ENCODE measurements at places on chromosomes 5 and 9.
A peak's percentile ranks its signal among the peaks of the same experiment; 100 is the strongest.

DNA sequence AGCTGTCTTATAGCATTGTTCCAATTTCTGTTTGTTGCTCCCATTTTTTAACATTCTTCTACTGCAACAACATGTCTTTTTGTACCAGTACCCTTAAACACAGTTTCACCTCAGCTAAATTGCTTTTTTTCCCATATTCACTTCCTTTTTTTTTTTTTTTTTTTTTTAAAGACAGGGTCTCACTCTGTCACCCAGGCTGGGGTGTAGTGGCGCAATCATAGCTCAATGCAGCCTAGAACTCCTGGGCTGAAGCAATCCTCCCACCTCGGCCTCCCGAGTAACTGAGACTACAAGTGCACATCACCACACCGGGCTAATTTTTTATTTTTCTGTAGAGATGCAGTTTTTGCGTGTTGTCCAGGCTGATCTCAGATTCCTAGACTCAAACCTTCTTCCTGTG lies 161.3 kb downstream of the NIPBL start:
- no peak for DNase-seq

- no peak for DNase-seq
Measured at GRCh38 chr5:112346411-112347044, 72.5 kb downstream of the EPB41L4A start.

- DNase-seq, result no peak
Measured at GRCh38 chr5:151066920-151067319, 13.9 kb downstream of the TNIP1 start.

- peak; percentile 76 for DNase-seq
Measured at GRCh38 chr9:36039696-36040095, 3.0 kb downstream of the RECK start.

GRCh38 chr9:117929868-117930267 lies 225.7 kb downstream of the TLR4 start:
- peak; percentile 41 for DNase-seq

GRCh38 chr5:89179731-89180130 lies 296.7 kb upstream of the MEF2C start:
- DNase-seq, result no peak

DNA sequence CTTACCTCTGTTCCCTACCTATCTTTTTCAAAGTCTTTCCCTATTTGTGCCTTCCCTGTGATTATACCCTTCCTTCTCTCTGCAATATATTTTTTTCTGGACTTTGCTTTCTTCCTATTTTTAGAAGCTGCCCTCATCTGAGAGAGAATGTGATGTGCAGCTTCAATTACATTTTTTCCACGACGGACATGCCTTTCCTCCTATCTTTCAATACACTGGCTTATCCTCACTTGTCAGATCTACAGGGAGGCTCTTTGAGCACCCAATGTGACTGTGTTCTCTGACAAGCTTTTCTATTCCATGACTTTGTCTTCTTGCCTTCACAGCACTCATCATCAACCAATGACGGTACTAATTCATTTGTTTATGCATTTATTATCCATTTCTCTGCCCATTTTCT lies 227.9 kb upstream of the CLINT1 start:
- no peak for DNase-seq

DNA sequence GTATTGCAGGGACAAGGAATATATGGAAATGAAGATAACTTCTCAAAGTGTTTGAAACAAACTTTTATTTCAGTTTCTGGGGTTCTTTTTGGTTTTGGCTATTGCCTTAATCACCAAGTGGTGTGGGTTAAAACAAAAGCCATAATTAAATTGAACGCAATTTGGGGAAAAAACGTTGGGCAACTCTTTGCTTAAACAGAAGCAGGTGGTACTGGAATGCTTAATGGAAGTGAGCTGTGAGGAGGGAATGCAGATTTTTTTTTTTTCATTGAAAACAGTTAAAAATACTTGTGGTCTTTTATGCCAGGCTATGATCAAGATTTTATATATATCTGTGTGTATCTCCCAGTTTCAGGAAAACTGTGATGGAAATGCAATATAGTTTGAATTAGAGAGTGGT lies 195.7 kb upstream of the TUT7 start:
- DNase-seq, result peak; percentile 58

GRCh38 chr5:141121985-141122384 lies 367 bp downstream of the PCDHB4 start:
- DNase-seq, result no peak

DNA sequence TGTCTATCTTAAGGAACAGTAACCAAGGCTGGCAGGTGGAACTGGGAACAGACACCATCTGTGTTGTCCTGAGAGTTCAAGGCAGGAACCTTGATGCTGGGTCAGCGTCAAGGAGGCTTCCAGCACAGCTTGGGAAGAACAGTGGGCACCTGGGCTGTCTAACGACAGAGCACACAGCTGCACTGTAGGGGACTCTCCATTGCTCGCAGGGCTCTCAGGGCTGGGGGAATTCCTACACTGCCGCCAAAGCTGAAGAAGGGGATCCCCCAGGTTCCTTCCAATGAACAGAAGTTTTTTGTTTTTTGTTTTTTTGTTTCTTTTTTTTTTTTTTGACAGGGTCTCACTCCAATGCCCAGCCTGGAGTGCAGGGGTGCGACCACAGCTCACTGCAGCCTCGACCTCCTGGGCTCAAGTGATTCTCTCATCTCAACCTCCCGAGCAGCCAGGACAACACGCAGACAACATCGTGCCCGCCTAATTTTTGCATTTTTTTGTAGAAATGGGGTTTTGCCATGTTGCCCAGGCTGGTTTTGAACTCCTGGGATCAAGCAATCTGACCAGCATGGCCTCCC lies 81.9 kb downstream of the PTPN3 start:
- DNase-seq, result no peak

- DNase-seq, result no peak
Measured at GRCh38 chr9:17594961-17595360, 16.1 kb downstream of the SH3GL2 start.

- DNase-seq, result peak; percentile 94
Measured at GRCh38 chr5:96934708-96935558, 947 bp upstream of the LNPEP start.

DNA sequence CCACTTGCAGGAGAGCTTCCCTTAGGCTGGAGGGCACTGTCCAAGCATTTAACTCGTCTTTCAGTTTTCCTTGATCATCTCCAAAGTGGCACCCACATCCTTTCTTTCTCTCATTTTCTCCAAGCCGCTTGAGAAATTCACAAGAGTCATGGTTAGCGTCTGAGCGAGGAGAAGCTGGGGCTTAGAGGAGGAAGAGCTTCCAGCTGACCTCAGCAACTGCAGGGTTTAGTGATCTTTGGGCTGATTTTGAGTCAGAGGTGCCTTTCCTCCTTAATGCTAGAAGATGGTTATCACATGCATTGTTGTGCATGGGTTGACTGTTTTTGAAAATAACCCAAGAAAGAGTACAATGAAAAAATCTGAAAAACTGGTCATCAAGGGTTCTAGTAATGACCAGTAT lies 134.7 kb downstream of the GADD45G start:
- DNase-seq, result no peak

- DNase-seq, result peak; percentile 85
Measured at GRCh38 chr5:143064218-143064641, 294.1 kb downstream of the ARHGAP26 start.

DNA sequence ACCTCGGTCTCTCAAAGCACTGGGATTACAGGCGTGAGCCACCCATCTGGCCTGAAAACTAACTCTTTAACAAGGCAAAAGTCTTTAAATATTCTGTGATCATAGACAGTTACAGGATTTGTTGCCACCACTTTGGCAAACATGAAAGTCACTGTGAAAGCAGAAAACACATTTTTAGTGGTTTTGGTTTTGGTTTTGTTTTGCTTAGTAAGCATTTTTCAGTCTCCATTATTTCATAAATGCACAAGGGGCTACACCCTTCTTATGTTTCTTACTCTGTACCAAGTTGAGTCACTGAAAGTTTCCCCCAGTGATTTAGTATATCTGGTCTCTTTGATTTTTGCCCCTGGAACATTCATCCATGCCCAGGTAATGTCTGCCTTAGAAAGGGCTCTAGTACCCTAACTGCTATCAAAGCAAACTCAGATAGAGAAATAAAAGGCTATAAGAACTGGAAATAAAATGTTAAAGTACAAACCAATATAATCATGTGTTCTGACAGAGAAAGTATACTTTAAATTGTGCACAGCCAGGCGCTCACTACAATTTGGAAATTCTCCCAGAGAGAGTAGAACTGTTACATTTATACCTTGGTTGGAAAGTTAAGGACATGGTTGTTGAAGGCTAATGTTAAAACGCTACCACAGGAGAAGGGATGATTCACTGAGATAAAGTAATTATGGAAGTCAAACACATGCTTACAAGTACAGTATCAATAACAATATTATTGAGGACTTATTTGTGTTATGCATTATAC lies 1022.5 kb upstream of the DMAC1 start:
- DNase-seq, result no peak

- DNase-seq, result no peak
Measured at GRCh38 chr9:3887786-3888496, 362.1 kb upstream of the RFX3 start.

DNA sequence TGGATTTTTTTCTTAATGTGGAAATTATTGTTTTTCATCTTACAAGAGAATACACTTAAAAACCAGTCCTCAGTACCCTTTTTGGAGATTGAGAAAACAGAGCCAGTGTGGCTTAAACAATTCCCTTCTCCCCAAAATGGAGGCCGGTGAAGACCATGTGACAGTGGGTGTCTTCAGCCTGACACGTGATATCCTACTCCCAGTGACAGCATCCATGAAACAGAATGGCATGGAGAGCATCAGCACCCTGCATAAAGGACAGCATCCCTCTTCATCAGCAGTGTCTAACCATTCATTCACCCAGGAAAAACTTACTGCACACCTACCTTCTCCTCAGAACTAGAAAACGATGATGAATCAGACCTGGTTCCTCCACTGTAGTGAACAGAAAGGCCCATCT lies 103.4 kb upstream of the RAI14 start:
- DNase-seq, result peak; percentile 25

DNA sequence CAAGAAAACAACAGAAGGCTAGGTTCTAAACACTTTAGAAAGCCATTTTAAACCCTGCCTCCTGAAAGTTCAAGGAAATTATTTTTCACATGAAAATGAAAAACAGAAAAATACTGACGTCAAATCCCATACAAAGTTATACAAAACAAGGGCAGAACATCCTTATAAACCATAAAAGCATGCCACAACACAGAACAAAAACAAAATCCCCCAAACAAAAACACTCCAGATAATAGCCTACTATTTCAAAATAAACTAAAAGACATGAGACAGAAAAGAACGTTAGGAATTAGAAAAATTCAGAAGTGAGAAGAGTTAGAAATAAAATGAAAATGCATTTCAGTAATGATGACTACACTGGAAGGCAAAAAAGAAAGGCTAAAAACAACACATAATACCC lies 173.6 kb downstream of the DCP2 start:
- no peak for DNase-seq

DNA sequence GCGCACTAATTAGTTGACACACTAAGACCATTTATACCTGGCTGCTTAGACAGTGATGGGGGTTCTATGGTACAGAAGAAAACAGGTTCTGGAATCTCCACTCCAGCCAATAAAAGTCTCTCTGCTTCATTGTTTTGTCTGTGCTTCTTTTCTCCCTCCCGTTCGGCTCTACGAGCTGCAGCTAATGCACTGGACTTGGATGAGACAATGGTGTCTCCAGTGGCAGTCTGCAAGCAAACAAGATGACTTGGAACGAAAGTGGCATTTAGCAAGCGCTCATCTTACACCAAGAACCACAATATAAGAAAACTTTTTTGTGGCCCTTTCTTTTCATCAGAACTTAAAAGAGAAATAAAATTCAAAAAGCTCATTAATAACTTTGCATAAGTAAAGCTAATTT lies 30.2 kb downstream of the GFM2 start:
- DNase-seq, result no peak

- DNase-seq, result peak; percentile 56
Measured at GRCh38 chr9:82202808-82203207, 214.2 kb downstream of the SPATA31D1 start.

- DNase-seq, result peak; percentile 58
Measured at GRCh38 chr5:174323878-174324281, 278.4 kb downstream of the NSG2 start.

- peak; percentile 96 for DNase-seq
Measured at GRCh38 chr5:150058480-150059126, 27.8 kb downstream of the CSF1R start.

GRCh38 chr9:15304632-15305031 lies 2.4 kb downstream of the TTC39B start:
- DNase-seq, result no peak

DNA sequence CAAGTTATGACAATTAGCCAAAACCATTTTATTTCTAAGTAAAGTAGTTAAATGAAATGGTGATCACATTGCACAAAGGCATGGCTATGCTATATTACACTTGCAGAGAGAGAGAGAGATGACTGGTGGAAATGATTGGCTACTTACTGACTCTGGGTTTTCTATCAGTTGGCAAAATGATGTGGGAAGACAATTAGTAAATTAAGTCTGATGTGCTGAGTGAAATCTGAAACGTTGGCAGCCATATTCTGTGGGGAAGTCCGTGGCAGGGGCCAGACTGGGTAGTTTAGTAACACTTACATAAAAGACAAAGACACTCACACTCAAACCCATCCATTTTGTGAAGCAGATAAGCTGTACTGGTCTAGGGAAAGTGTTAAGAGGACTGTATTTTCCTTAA lies 61.6 kb downstream of the ANXA1 start:
- no peak for DNase-seq

DNA sequence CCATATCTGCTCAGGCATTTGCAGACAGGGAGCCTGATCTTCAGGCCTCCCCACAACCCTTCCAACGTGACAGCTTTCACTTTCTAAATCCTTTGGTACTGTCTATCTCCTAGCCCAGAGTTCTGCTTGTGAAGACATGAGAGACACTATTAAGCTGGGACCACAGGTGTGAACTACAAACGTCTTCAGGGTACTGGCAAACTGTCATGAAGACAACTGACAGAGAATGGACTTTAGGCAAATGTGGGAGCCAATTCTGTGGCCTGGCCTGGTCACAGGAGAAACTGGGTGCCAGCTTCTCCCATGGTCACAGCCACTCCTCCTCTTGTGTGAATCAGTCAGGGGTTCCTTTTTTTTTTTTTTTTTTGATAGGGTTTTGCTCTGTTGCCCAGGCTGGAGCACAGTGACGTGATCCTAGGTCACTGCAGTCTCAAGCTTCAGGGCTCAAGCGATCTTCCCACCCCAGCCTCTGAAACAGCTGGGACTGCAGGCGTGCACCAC lies 10.4 kb downstream of the TRIM14 start:
- no peak for DNase-seq

DNA sequence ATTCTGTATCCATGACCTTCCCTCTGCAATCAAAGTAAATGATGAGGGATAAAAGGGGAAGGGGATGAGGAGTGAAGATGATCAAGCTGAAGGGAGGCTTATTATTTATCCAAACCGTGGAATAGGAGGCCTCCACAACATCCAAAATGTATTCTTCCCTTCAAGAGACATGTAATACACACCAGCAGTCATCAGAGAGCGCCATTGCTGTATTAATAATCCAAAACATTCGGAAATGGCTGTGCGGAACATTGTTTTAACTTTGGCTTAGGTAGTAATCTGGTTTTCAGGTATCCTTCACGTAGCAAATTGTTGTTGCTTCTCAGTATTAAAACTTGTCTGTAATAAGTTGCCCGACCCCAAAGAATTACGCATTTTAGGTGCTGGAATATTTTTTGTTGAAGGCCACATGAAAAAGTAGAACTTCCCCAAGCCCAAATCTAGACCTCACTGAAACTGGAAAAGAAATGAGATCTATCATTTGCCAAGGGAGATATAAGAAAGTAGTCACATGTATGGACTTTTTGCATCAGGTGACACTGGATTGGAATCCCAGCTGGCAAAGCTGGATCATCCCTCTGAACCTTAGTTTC lies 2.6 kb upstream of the BOD1 start:
- DNase-seq, result peak; percentile 59

- DNase-seq, result no peak
Measured at GRCh38 chr9:219670-220365, 5.2 kb downstream of the DOCK8 start.

GRCh38 chr5:174423558-174423957 lies 300.8 kb upstream of the MSX2 start:
- no peak for DNase-seq

Measured in EH (cell line).